ENCODE measurements at places on chromosomes 5 and 9.

DNA sequence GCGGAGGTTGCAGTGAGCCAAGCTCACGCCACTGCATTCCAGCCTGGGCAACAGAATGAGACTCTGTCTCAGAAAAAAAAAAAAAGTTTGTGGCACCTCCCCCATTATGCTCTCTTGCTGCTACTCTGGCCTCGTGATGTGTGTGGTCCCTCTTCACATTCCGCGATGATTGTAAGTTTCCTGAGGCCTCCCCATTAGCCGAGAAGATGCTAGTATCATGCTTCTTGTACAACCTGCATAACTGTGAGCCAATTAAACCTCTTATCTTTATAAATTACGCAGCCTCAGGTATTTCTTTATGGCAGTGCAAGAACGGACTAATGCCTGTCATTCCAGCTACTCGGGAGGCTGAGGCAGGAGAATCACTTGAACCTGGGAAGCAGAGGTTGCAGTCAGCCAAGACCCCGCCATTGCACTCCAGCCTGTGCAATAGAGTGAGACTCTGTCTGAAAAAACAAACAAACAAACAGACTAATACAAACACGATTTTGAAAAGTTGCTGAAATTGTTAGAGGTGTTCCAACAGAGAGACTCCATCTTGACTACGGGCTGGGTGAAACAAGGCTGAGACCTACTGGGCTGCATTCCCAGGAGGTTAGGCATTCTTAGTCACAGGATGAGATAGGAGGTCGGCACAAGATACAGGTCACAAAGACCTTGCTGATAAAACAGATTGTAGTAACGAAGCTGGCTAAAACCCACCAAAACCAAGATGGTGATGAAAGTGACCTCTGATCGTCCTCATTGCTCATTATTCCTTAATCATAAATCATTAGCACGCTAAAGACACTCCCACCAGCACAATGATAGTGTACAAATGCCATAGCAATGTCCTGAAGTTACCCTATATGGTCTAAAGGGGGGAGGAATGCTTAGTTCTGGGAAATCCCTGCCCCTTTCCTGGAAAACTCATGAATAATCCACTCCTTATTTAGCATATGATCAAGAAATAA, 8.3 kb upstream of the AFF4 start:
- DNase-seq = peak; percentile 69

- DNase-seq = no peak
These were observed 76.5 kb downstream of the COL5A1 start for GRCh38 chr9:134717924-134718645.

DNA sequence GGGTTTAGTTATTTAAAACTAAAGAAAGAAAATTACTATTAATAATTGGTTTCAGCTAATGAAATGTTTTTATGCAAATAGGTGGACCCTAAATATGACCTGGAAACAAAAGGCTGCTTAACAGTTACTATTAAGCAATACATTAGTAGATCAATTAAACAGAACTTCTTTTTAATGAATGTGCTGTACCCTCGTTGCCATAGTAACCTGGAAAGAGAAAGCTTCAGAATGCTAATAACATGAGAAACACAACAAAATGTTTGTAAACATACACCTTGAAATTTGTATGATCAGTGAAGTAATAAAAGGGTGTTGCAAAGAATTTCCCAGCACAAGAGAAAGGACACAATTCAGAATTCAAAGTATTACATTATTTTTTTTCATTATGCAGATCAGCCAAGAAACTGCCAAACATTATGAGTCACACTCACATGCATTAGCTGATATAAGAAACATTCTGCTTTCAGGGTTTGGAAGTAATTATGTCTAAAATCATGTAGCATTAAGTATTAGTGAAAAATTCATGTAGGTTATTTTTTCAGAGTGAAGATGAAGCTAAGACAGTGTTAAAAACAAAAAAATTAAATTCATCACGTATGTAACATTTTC, 348.3 kb downstream of the ISL1 start:
- DNase-seq = no peak

- DNase-seq = no peak
These were observed 39.3 kb upstream of the OLFM1 start for GRCh38 chr9:135048046-135048757.

GRCh38 chr9:35664531-35665470, at the start of gene ARHGEF39:
ARHGEF39 (minus strand) TSS chr9:35665195; CDS start chr9:35665169, 26 bp downstream.
- peak; percentile 85 for DNase-seq

Measured in EH (cell line).